ENCODE measurements at places on chromosomes 12 and 14.

DNA sequence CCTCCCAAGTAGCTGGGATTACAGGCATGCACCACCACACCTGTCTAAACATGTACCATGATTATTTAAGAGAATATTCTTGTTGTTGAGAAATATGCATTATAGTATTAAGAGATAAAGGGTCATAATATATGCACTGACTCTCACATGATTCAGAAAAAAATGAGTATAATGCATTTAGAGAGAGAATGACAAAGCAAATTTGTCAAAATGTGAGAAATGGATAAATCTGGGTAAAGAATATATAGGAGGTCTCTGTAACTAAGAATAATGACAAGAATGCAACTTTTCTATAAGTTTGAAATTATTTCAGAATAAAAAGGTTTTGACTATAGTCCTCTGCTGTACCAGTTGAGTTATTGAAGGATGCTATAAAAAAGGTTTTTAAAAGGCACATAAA is 28.1 kb upstream of the ZNF740 start:
- no peak for DNase-seq

DNA sequence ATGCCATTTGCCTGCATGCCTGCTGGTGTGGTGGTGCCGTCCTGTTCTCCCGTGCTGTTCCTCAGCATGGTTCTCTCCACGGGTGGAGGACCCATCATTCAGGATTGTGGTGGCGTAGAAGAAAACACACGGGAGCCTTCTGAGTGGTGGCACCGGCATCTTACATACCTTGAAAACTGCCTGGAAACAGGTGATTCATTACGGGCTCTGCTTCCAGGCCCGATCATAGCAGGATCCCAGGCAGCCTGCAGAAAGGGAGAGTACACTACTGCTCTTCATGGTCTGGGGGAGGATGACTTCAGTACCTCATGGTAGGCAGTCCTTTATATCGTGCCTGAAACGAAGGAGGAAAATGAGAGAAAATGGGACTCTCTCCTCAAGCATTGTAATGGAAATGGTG is 66.6 kb upstream of the KCNA5 start:
- no peak for DNase-seq

GRCh38 chr14:21049271-21049673 is 7.1 kb downstream of the RNASE7 start:
- DNase-seq, result no peak

GRCh38 chr12:45730084-45730347 is 510 bp downstream of the ARID2 start:
- no peak for DNase-seq

DNA sequence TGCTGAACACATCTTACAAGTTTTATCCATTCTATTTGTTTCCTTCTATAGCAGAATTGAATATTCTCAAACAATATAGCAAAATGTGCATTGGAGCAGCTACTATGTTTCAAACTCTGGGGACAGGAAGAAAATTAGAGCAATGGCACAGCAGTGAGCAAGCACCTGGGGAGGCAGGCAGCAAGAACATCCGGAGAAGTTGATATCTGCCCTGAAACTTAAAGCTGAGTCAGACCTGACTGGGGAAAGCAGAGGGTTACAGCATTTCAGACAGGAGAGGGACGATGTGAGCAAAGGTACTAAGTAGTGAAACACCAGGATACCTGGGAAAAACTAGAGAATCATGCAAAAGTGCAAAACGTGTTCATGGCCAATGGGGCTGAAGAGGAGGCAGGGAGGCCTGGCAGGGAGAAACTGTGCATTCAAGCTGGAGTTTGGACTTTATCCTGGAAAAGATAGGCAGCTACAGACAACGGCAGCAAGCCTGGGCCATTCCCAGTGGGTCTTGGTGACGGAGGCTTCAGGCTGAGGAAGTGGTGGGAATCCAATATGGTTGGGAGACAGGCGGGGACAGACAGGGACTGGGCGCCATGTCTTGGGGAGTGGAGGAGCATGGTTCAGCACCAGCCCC is 118.0 kb upstream of the CDKN3 start:
- no peak for DNase-seq

DNA sequence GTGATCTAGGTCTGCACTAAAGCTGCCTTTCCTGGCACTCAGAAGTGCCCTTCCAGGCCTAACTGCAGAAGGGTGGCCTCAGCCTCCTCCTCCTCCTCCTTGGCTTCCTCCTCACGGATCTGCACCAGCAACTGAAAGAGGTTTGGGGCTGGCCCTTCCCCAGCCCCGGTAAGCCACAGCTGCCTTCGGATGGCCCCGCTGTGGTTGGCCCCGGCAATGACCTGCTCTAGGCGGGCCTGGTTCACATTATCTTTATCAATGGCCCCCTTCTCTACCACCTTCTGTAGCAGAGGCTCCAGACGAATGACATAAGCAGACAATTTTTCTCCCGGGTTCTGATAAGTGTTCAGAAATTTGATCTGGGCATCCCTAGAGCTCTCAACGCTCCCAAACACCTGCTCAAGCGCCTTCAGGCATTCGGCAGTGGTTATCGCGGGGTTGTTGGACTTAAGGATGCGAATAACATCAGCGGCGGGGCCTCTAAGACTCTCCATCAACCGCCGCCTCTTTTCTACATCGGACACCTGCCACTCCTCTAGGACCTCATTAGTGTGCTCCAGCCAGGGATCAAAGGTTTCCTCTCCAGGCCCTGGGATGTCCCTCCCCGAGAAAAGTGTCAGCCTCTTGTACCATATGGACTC is 1.5 kb downstream of the PNMA1 start:
- DNase-seq, result peak; percentile 52

DNA sequence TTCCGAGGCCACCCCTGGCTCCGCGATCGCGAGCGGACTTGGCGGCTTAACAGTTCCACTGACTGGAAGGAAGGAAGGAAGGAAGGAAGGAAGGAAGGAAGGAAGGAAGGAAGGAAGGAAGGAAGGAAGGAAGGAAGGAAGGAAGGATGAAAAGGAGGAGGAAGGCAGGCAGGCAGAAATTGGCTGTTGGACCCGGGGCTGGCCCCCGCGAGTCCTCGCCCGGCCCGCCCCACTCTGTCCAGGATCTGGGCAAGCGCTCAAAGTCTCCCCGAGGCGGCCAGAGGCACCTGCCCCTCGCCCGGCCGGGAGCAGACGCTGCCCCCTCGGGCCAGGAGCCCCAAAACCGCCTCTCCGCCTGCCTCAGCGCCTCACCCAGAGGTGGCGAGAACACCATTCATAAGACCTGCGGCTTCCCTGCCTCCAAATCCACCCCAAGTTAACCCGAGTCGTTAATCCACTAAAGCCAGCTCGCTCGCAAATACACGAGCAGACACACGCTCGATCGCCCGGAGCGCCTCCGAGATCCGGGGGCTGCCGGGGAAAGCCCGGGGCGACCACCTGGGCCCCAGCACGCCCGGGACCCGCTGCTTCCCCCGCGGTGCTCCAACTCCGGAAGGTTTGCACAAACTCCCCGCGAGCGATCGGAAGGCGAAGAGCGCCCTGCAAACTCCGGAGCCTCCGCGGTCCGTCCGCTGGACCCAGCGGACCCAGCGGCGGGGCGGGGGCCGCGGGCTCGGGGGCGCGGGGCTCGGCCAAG is 844 bp downstream of the DPF3 start:
- peak; percentile 14 for DNase-seq

DNA sequence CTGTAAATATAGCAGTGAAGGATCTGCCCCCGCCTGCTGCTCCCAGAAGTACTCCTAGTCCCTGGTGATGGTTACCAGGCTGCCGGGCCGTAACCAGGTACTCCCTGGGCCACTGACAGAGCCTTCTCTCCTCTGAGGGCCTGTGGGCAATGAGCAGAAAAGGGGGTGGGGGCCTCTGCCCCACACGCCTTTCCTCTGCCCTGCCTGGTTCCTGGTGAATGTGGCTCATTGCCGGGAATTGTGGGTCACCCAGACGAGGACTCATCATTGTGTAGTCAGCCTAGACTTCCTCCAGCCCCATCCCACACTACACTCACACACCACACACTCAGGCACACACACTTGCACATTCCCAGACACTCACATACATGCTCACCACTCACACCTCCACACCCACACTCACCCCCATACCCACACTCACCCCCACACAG is 35.7 kb upstream of the ACTN1 start:
- DNase-seq, result no peak

GRCh38 chr12:108226866-108227265 is 97.8 kb downstream of the WSCD2 start:
- no peak for DNase-seq

DNA sequence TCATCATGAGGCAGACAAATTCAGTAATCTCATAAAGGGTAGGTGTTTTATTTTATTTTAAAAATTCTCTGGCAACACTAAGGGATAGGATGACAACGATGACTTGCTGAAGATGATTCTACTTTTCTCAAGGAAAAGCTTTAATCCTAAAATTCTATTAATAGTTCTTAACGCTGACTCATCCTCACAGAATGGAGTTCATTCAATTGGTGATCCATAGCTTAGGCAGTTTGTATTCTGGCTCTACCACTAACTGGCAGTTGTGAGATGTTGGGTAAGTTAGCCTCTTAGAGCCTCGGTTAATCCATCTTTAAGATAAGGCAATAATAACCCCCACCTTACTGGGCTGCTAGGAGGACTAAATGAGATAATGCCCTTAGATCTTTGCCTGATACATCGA is 116.3 kb downstream of the RTN1 start:
- no peak for DNase-seq

DNA sequence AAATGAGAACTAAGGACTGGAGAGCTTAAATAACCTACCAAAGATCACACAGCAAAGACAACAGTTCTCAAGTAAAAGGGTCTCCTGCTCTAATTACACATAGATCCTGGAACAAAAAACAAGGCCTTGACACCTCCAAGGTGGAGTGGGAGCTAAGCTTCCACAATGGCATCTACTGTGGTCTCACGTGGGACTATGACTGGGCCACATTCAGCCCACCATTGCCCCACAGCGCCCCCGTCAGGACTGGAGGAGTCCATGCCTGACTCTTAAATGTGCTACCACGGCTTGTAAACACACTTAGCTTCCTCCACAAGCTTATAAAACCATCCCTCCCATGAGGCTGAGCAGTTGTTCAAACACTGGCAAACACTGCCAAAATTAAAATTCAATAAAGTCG is 88.5 kb downstream of the GCH1 start:
- DNase-seq, result no peak

- DNase-seq, result no peak
Observed at GRCh38 chr12:31651893-31652521, 7.5 kb upstream of the ETFBKMT start.

- DNase-seq, result no peak
Observed at GRCh38 chr12:116164250-116165035, 113.0 kb downstream of the MED13L start.

- no peak for DNase-seq
Observed at GRCh38 chr12:97597031-97597751, 134.6 kb downstream of the RMST start.

- DNase-seq, result no peak
Observed at GRCh38 chr12:3251067-3251466, 173.9 kb downstream of the TSPAN9 start.

DNA sequence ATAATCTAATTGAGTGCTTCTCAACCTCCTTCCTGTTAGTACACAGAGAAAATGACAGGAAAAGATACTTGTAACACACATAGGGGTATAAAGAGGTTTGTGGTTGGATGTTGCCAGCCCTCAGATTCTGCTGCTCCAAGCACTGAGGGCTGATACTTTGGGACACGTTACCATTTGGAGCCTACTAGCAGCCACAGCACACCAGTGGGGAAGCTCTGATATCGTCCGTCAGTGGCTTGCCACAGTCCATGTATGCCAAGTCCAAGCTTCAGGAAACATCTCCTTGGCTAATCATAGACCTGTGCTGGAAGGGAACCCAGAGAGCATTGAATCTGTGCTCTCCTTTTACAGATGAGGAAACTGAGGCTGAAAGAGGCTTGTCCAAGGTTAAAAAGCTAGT is 22.3 kb downstream of the B4GALNT3 start:
- no peak for DNase-seq

DNA sequence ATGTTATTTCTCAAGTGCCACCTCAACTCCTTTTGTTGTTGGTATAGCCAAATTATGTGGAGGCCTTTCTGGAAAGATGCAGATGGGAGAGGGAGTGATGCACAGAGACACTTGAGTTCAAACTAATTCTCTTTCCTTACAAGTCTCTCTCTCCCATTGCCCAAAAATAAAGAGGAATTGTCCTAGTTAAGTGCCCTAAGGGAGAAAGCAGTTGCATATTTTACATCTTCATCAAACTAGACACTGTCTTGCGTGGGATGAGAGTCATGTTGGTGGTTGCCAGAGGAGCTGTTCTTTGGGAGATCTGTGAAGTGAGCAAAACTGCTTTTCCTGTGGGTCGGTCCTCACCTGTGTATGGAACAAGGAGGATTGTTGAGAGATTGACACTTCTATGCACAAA is 72.2 kb downstream of the EP400 start:
- no peak for DNase-seq

GRCh38 chr12:42143452-42144157 is 1.1 kb downstream of the GXYLT1 start:
- DNase-seq, result no peak

- DNase-seq, result no peak
Observed at GRCh38 chr12:26043135-26044006, 81.5 kb downstream of the BHLHE41 start.

GRCh38 chr12:67459173-67459572 is 189.4 kb upstream of the DYRK2 start:
- DNase-seq, result no peak

DNA sequence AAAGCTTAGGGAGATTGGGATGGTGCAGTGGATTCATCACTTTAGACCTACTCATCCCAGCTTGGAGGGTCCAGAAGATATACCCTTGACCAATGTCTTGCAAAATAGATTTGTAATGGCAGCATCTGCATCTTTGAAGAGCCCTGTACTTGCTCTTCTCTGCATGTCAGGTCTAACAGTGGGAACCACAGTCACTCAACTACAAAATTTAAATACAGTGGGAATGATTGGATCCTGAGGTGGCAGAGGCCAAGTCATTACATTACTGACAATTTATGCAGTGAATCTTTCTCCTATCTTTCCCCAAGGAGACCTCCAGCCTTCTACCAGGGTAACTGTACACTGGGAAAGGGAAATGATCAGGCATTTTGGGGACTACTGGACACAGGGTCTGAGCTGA is 8.2 kb upstream of the RNASE9 start:
- no peak for DNase-seq

GRCh38 chr14:99728231-99728920 is 44.3 kb downstream of the CYP46A1 start:
- no peak for DNase-seq

DNA sequence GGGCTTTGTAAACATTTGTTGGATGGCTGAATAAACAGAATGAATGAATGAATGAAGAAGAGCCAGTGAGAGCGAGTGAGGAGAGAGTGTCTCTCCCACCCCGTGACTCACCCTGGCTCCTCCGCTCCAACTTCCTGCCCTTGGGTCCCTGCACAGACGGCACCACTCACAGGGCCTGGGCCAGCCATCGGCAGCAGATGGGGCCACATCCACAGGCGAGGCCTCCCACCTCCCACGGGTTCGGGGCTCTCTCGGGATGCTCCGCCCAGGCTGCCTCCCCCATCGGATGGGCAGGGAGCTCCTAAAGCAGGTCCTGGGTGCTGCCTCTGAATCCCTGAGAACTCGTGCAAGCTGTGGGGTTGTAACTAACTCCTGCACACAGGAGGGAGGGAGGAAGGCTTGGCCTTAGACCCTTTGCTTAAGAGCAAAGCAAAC is 41.3 kb downstream of the CCNK start:
- DNase-seq, result no peak
